AG10803 (cell line): ENCODE measurements at places on chromosomes 1 and 21.

GRCh38 chr1:39268906-39269305, 64.4 kb downstream of the MACF1 start:
- DNase-seq: no peak

DNA sequence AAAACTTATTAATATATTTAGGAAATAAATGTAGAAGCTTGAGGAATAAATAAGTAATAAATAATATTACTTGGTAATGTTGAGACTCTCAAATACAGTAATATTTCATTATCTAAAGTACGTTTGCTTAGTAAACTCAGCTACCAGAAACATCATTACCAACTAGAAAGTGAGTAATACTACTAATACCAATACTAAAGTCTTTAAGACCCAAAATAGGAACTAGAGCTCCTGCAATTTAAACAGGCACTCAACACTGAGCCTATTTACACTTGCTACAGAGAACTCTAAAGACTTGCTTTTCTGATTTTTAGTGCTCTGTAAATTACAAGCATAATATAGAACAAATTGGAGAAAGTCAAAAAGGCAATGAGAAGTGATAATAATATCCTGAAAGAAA, 13.5 kb upstream of the C1orf105 start:
- no peak for DNase-seq

- DNase-seq: peak; percentile 27
Observed at GRCh38 chr1:68128157-68128556, 77.7 kb upstream of the DIRAS3 start.

GRCh38 chr1:168145184-168146159, 8.7 kb upstream of the GPR161 start:
- DNase-seq: peak; percentile 74

DNA sequence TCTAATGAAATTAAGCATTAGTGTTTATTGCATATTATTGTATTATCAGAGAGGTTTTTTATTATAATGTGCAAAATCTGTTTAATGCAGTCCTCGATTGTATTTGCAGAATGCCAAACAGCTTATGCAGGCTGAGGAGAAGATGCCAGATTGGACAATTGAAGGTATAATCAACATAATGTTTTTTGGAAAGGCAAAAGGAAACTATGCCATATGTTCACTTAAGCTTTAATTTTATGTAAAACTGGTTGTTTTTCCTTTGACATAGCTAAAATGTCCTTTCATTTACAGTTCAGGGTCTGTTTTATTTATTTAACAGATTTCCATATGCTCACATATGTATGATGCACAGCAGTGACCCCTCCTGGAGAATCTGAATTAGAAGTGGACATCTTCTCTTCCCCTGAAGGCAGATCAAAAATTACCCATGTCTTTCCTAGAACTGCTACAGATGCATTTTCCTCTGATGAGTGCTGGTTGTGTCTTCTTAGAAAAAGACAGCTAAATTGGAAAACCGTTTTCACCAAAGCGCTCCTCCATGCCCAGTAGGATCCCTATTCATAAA, 143.5 kb upstream of the USH2A start:
- peak; percentile 4 for DNase-seq

- peak; percentile 8 for DNase-seq
Observed at GRCh38 chr1:54200519-54200997, 591 bp downstream of the MRPL37 start.
